Left kidney (tissue), 8 donors: ENCODE measurements at places on chromosomes 2 and 18. TPM values are rescaled to one million over a fixed set of nuclear protein-coding genes. Genes with fewer than 3 reads are reported as not detected.

TUBB8B gene
- 0.96 TPM for polyA plus RNA-seq

PLCD4 gene
- polyA plus RNA-seq: 11.9 TPM

TMEM198 gene
- polyA plus RNA-seq: 2.5 TPM

VIT gene
- 0.13 TPM for polyA plus RNA-seq

CD28 gene
- polyA plus RNA-seq: 1.9 TPM

CHST9 gene
- polyA plus RNA-seq: 5.3 TPM

LAMA1 gene
- 95.7 TPM for polyA plus RNA-seq

ABCB6 gene
- 42.6 TPM for polyA plus RNA-seq

CMPK2 gene
- 4.0 TPM for polyA plus RNA-seq

SPDYA gene
- 3.9 TPM for polyA plus RNA-seq

CPO gene
- 1.7 TPM for polyA plus RNA-seq

NEU2 gene
- not detected for polyA plus RNA-seq

AGAP1 gene
- 21.2 TPM for polyA plus RNA-seq

ST6GAL2 gene
- polyA plus RNA-seq: 24.7 TPM

ASIC4 gene
- 0.20 TPM for polyA plus RNA-seq

CLEC4F gene
- polyA plus RNA-seq: 0.12 TPM

DLX2 gene
- not detected for polyA plus RNA-seq

CNPPD1 gene
- 64.0 TPM for polyA plus RNA-seq

TRABD2A gene
- 0.96 TPM for polyA plus RNA-seq

LIMS4 gene
- 2.1 TPM for polyA plus RNA-seq

LDAH gene
- polyA plus RNA-seq: 36.8 TPM

CDH2 gene
- polyA plus RNA-seq: 109 TPM

SKA1 gene
- 10.0 TPM for polyA plus RNA-seq

ITSN2 gene
- polyA plus RNA-seq: 32.2 TPM

EPC2 gene
- polyA plus RNA-seq: 56.7 TPM
